ENCODE measurements at places on chromosomes 1 and 21.

DNA sequence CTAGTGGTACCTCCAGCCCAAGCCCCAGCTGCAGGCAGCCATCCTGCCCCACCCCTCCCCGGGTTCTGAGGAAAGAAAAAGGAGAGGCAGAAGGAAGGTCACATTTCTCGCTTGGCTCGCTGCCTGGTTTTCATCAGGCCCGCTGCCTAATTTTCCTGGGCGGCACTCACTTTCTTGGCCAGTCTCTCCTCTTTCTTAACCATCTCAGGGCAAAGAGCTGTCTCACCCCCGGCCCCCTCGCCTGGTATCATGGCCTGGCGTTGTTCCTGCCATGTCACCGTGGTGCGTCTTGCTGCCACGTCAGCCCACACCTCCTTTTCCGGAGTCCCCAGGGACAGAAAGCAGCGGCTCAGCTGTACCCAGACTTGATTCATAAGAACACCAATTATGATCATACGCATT lies 26.6 kb upstream of the CASZ1 start:
- DNase-seq = no peak

- DNase-seq = no peak
Measured at GRCh38 chr1:31681415-31681814, 22.4 kb downstream of the COL16A1 start.

DNA sequence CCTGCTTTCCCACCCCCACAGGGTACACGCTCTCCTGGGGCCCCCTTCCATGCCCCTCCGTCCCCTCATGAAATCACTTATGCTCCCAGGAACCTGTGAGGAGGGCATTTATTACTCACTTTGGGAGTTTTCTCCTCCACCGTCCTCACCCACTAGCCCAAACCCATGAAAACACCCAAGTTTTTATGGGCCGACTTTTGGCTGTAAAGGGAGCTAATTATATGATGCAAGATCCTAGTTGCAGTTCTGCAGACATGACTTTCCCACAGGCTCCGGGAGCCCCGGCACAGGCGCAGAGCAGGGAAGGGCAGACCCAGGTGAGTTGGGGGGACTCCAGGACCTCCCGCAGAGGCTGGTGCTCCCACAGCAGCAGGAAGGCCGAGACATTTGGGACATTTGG lies 29.7 kb downstream of the EPHA2 start:
- no peak for DNase-seq

- DNase-seq = no peak
Measured at GRCh38 chr1:87062687-87063086, 148.3 kb downstream of the HS2ST1 start.

DNA sequence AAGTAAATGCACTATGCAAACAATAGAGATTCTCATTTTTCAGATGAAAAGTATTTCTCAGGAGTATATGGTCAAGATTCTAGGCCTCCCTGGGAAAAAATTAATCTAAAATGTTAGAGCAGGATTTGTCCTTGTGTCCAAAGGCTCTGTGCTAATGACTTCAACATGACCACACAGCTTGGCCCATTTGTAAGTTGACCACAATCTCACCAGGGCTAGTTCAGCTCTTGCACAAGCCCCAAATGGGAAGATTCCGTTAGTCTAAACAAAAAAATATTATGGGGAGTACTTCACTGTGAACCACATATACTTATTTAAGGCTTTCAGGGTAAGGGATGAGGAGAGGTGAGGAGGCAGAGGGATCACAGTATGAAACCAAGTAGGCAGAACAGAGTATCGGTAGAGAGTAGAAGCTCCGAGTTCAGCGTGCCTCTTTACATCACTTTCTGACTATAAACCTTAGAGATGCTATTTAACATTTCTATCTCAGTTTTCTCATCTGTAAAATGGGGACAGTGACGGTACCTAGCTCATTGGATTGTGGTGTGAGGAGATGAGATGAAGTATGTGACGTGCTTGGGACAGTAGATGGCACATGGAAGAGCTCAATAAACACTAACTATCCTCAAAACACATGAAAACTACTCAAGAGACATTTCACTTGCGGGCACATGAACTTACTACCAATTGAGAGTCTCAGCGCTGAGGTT lies 37.8 kb upstream of the CTTNBP2NL start:
- no peak for DNase-seq

DNA sequence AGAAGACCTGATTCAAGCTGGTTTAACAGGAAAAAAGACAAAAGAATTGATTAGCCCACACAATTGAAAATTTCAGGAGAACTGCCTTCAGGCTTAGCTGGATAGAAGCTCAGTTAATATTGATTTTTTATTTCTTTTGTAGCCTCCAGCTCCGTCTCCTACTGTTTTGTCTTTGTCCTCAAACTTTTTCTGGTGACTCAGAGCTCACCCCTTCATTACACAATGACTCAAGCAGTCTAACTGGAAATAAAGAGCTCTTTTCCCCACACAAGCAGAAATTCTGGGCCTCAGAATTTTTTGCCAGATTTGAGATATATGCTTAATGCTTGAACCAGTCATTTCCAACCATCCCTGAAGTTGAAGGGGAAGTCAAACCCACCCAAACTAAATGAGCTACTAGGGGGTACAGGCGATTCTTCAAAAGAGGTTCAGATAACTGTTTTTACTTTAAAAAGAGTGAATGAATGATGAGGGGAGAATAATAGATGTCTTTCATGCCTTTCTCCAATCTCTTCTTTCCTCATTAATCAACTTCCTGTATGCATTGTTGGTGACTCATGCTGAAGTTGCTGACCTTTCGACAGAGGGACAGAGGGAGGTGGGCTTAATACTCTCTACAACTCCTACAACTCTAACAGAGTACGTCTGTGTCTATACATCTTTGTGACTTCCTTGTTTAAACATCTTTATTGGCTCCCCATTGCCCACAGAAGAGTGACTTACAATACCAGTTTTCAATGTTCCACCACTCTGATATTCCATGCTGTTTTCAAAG lies 6.2 kb upstream of the ACP6 start:
- no peak for DNase-seq

DNA sequence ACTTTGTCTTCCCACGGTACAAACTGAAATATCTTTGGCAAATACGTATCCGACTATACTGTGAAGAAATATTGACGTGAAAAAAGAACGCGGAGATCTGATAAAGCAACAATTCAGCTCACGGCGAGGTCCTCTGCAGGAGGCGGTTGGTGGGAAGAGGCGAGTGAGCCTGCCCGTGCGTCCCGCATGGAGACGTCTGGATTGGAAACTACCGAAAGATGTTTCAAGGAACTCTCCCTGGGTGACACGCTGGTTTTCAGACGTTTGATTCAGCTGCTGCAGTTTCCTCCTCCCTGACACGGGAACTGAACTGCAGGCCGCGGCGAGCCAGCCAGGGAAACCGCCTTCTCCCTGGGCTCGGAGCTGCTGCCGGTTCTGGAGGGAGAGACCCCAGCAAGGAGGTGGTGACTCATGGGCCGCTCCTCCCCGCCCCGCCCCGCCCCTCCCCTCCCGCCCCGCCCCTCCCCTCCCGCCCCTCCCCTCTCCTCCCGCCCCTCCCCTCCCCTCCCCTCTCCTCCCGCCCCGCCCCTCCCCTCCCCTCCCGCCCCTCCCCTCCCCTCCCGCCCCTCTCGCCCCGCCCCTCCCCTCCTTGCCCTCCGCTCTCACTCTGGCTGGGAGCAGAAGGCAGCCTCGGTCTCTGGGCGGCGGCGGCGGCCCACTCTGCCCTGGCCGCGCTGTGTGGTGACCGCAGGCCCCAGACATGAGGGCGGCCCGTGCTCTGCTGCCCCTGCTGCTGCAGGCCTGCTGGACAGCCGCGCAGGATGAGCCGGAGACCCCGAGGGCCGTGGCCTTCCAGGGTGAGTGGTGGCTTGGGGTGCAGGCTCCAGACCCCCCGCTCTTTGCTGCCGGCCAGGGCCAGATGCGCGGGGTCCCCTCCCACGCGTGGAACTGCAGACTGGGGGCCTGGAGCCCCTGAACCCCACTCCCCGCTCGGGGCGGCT lies at the start of gene COL6A1:
Gene COL6A1, plus strand, starts transcription at position 620 of the 941 bp plus-strand sequence. Its CDS starts 81 bp downstream, at position 701.
- DNase-seq = peak; percentile 29

GRCh38 chr1:51829058-51829457 lies 49.5 kb downstream of the NRDC start:
- DNase-seq = no peak

- DNase-seq = no peak
Measured at GRCh38 chr1:71196685-71197084, 115.8 kb upstream of the ZRANB2 start.
